ENCODE measurements at places on chromosomes 5 and 9.
A peak's percentile ranks its signal among the peaks of the same experiment; 100 is the strongest.

DNA sequence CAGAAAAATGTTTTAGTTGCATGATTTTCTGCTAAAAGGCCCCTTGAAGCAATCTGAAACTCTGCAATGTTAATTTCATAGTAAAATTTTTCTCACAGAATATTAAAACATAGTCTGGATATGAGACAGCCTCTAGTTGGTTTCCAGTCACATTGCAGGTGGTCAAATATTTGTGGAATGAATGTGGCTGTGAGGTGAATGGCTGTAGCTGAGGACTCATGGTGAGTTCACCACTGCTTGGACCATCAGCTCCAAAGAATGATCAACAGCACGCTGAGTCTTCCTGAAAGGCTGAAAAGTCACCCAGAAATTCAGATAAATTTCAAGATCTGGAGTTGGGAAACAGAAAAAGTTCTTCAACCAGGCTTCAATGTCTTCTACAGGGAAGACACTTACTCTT, 79.8 kb downstream of the MAT2B start:
- H3K4me1 ChIP-seq = no peaks in the 10 kb centered on the region
- H3K27ac ChIP-seq = no peak overlapping the region
- no peak overlapping the region for H3K4me3 ChIP-seq
- DNase-seq = no peak
- H3K27me3 ChIP-seq = peaks cover 10% of the 10 kb centered on the region
- no peaks in the 10 kb centered on the region for H3K36me3 ChIP-seq

- H3K4me3 ChIP-seq = no peak overlapping the region
- H3K36me3 ChIP-seq = peaks cover 6% of the 10 kb centered on the region
- no peak for DNase-seq
- peaks cover 10% of the 10 kb centered on the region for H3K27me3 ChIP-seq
- H3K27ac ChIP-seq = peak overlapping the region; percentile 89
These were observed 10.2 kb upstream of the ERMP1 start for GRCh38 chr9:5842929-5843793.

DNA sequence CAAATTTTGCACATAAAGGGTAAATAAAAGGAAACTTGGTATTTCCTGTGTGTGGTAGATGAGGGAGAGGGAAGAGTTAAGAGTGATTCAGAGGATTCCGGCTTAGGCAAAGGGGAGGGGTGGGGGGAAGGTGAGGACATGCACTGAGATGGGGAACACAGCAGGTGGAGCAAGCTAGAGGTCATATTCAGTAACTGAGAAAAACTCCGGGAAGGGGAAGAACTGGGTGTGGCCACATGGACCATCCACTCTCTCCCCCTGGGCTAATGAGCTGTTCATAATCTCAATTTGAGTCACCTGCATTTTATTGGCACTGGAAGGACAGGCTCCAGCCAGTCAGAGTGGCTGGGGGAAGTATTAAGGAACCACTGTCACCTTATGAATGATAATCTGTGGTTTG, 45.1 kb upstream of the UGCG start:
- H3K27me3 ChIP-seq = no peaks in the 10 kb centered on the region
- H3K4me3 ChIP-seq = no peak overlapping the region
- no peak overlapping the region for H3K27ac ChIP-seq
- no peak for DNase-seq
- peaks cover 2% of the 10 kb centered on the region for H3K4me1 ChIP-seq

GRCh38 chr9:4101667-4102066, 198.2 kb downstream of the GLIS3 start:
- H3K27ac ChIP-seq = no peak overlapping the region
- H3K4me3 ChIP-seq = no peak overlapping the region
- no peaks in the 10 kb centered on the region for H3K36me3 ChIP-seq
- no peak for DNase-seq

DNA sequence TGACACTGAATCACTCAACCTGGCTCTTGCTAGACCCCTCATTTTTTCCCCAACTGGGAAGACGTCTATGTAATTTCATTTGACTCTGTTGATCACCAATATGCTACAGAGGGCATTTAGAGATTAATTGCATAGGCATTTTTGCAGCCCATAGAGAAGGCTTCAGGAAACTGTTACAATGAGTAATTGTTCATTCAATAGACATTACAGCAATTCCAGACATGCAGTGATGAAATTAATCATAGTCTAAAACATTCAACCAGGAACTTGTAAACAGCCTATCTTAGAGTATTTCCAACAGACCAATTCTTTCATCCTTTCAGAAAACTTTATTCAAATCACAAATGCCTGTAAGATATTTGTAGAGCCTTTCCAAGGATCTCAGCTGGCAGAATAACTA, 122.3 kb downstream of the MARCHF11 start:
- H3K4me3 ChIP-seq = no peak overlapping the region
- H3K27me3 ChIP-seq = no peaks in the 10 kb centered on the region
- no peaks in the 10 kb centered on the region for H3K36me3 ChIP-seq

GRCh38 chr9:114484854-114485443, 20.3 kb downstream of the WHRN start:
- peak overlapping the region; percentile 20 for H3K4me3 ChIP-seq
- peaks cover 59% of the 10 kb centered on the region for H3K4me1 ChIP-seq
- peaks cover 1% of the 10 kb centered on the region for H3K36me3 ChIP-seq
- DNase-seq = peak; percentile 53

GRCh38 chr9:89889865-89890264, 285.1 kb downstream of the GADD45G start:
- no peak overlapping the region for H3K4me3 ChIP-seq
- H3K27me3 ChIP-seq = no peaks in the 10 kb centered on the region
- no peak overlapping the region for H3K27ac ChIP-seq
- DNase-seq = no peak
- no peaks in the 10 kb centered on the region for H3K36me3 ChIP-seq

GRCh38 chr9:32258482-32258881, 126.0 kb upstream of the ACO1 start:
- no peak for DNase-seq
- H3K27ac ChIP-seq = no peak overlapping the region
- H3K4me3 ChIP-seq = no peak overlapping the region
- H3K36me3 ChIP-seq = no peaks in the 10 kb centered on the region
- H3K4me1 ChIP-seq = no peaks in the 10 kb centered on the region

DNA sequence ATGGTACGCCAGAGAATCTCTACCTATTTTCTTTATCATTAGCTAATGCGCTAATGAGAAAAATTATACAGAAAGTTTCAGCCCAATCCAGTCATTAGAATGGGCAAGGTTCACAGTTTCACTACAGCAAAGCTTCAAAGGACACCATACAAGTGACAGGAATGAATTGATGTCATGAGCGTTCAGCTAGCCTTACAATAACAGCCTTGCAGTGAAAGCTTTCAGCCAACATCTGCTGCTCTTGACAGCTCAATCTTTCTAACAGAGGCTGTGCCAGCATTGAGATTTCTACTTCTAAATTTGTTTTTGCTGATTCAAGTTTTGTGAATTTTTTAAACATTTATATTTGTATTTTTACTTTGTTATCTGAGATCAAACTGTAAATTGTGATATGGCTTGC, 302.4 kb upstream of the FAM174A start:
- H3K4me1 ChIP-seq = no peaks in the 10 kb centered on the region
- no peaks in the 10 kb centered on the region for H3K27me3 ChIP-seq
- DNase-seq = no peak
- H3K4me3 ChIP-seq = no peak overlapping the region

DNA sequence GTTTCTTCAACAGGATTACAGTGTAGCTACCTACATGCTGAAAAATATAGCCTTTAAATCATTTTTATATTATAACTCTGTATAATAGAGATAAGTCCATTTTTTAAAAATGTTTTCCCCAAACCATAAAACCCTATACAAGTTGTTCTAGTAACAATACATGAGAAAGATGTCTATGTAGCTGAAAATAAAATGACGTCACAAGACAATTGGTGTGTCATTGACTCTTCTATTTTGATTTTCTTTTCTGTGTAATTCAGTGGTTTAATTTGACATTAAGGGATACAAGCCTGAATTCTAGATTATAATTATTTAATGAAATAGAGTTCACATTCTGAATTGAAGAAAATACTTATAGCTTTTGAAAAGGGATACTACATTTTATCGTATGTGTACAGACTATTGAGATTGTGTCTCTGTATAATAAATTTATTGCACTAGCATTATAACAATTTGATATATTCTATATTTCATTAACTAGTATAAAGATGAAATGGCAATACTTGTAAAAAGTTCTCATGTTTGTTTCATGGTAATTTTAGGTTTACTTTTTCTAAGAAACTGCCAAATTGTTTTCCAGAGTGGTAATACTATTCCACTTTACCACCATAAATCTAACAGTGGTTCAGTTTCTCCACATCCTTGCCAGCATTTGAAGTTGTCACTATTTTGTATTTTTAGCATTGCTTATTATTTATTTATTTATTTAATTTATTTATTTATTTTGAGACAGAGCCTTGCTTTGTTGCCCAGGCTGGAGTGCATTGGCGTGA, 18.7 kb downstream of the ANXA1 start:
- no peak for DNase-seq
- no peak overlapping the region for H3K27ac ChIP-seq
- peaks cover 19% of the 10 kb centered on the region for H3K36me3 ChIP-seq
- H3K4me1 ChIP-seq = peaks cover 13% of the 10 kb centered on the region
- no peak overlapping the region for H3K4me3 ChIP-seq
- no peaks in the 10 kb centered on the region for H3K27me3 ChIP-seq

DNA sequence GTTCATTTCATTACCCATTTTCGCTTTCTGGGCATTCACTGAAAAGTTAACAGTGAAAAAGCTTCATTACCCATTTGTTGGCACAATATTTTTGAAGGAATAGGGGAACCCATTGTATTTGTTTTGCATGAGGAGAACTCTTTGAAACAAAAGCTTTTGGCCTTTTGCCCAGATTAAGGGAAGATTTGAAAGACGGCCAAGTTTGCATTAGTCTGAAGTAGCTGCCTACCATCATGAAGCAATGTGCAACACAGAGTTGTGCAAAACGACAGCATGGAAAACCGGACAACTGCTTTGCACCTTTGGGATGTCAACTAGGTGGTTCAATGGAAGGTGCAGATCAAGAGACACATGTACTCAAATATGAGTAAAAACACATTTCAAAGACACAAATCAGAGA, 84.9 kb downstream of the TRPM3 start:
- no peak overlapping the region for H3K27ac ChIP-seq
- no peaks in the 10 kb centered on the region for H3K27me3 ChIP-seq
- no peak overlapping the region for H3K4me3 ChIP-seq
- H3K36me3 ChIP-seq = no peaks in the 10 kb centered on the region

DNA sequence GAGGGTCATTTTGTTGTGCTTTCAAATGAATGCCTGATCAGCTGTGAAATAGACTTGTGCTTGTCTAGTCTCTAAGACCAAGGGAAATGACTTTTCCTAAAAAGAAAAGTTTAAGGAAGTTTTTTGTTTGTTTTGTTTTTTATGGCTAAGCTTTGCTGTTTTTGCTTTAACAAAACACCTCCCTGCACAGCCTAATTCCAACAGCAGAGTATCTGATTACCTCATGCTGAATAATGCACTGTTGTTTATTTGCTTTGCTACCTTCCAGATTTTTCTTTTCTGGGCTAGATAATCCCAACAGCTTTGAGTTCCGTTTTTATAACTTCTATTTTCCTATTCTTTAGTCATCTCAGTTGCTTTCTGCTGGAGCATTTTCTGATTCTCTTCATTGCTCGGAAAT, 95.8 kb downstream of the AOPEP start:
- H3K4me3 ChIP-seq = no peak overlapping the region
- peaks cover 12% of the 10 kb centered on the region for H3K4me1 ChIP-seq
- no peak overlapping the region for H3K27ac ChIP-seq
- no peaks in the 10 kb centered on the region for H3K27me3 ChIP-seq
- no peak for DNase-seq
- peaks cover 16% of the 10 kb centered on the region for H3K36me3 ChIP-seq

GRCh38 chr5:156920042-156920860, 42.8 kb downstream of the TIMD4 start:
- peak overlapping the region; percentile 70 for H3K4me3 ChIP-seq
- peaks cover 13% of the 10 kb centered on the region for H3K36me3 ChIP-seq
- H3K27me3 ChIP-seq = no peaks in the 10 kb centered on the region
- peak overlapping the region; percentile 96 for H3K27ac ChIP-seq

DNA sequence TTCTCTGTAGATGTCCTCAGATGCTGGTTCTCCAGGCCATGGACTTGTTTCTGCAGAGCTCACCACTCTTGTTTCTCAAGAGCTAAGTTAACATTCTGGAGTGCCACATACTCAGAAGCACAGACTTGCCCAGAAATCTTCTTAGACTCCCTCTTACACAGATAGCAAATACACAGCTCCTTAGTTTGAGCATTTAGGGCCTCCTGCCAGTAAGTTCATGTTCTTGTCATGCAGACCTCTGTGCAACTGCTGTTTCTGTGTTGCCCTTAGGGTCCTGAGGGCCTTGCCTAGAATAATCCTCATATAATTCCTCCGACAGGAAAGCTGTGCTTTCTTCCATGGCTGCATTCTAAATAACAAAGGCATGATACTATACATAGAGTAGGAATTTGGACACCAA, 1.3 kb upstream of the PTPDC1 start:
- H3K27ac ChIP-seq = no peak overlapping the region
- H3K27me3 ChIP-seq = no peaks in the 10 kb centered on the region
- H3K4me1 ChIP-seq = peaks cover 6% of the 10 kb centered on the region
- peaks cover 5% of the 10 kb centered on the region for H3K36me3 ChIP-seq
- DNase-seq = no peak

DNA sequence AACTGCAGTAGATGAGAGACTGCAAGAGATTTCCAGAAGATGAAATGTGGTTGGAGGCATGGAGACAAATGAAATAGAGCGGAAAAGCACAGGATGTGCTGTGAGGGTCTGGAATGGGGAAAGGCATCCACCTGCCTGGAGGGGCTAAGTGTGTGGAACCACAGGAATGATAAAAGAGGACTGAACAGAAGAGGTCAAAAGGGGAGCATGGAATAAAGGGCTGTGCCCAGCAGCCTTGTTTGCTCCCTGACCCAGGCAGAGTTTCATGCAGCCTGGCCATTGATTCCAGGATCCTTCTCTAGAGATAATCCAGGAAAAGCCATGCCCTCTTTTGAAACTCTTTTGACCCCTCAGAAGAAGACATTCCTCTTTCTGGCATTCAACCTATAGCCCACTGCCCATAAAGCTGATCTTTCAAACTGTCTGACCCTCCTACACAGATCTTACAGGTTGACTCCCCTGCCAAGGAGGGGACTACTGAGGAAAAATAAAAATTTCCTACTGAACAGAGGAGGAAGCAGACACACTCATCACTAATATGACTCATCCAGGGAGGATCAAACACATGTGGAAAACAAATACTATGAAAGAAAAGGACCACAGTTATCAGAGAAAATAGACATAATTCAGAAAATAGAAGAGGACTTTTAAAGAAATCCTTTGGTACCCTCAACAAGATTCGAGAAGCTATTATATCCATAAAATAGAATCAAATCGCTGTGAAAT, 273.5 kb upstream of the PCSK5 start:
- peaks cover 10% of the 10 kb centered on the region for H3K27me3 ChIP-seq
- no peak overlapping the region for H3K27ac ChIP-seq
- no peak overlapping the region for H3K4me3 ChIP-seq
- H3K4me1 ChIP-seq = no peaks in the 10 kb centered on the region
- no peak for DNase-seq

GRCh38 chr9:87497080-87497603, 525 bp upstream of the DAPK1 start:
- H3K4me1 ChIP-seq = peaks cover 30% of the 10 kb centered on the region
- no peak overlapping the region for H3K27ac ChIP-seq
- no peak for DNase-seq
- no peaks in the 10 kb centered on the region for H3K36me3 ChIP-seq

GRCh38 chr5:90473396-90474234, 956 bp downstream of the MBLAC2 start:
- peaks cover 38% of the 10 kb centered on the region for H3K4me1 ChIP-seq
- H3K27me3 ChIP-seq = no peaks in the 10 kb centered on the region
- peak overlapping the region; percentile 87 for H3K27ac ChIP-seq
- peaks cover 40% of the 10 kb centered on the region for H3K36me3 ChIP-seq
- peak overlapping the region; percentile 89 for H3K4me3 ChIP-seq
- peak; percentile 27 for DNase-seq

- no peak for DNase-seq
- peaks cover 1% of the 10 kb centered on the region for H3K27me3 ChIP-seq
- H3K4me1 ChIP-seq = no peaks in the 10 kb centered on the region
- no peaks in the 10 kb centered on the region for H3K36me3 ChIP-seq
These were observed 189.4 kb downstream of the TENT4A start for GRCh38 chr5:6902597-6902996.

Data from activated naive CD8-positive, alpha-beta T cell treated with anti-CD3 and anti-CD28 coated beads, Interleukin-2, amount 50 U/mL, for 24 hours (primary cell).